ENCODE measurements at places on chromosomes 1 and 21.

GRCh38 chr1:156503698-156504437 is 3.3 kb upstream of the MEF2D start:
- no peak for DNase-seq

GRCh38 chr1:176863613-176864012 is 300.9 kb downstream of the ASTN1 start:
- DNase-seq = no peak

GRCh38 chr1:153929426-153929825 is 6.7 kb upstream of the GATAD2B start:
- no peak for DNase-seq

DNA sequence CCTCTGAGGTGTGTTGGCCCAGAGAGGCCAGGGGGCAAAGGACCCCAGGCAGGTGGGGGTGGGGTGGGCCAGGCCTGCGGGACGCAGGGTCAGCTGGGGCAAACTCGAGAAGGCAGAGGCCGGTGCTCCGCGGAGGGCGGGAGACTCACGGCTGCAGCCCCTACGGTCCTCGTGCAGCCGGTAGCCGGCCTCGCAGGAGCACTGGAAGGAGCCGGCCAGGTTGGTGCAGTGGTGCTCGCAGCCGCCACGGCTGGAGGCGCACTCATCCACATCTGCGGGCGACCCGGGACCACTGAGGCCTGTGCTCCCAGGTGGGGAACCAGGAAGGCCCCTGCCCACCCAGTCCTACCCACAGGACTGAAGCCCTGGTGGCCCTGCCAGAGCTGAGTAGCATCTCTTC is 55.3 kb downstream of the ARHGEF16 start:
- DNase-seq = no peak

DNA sequence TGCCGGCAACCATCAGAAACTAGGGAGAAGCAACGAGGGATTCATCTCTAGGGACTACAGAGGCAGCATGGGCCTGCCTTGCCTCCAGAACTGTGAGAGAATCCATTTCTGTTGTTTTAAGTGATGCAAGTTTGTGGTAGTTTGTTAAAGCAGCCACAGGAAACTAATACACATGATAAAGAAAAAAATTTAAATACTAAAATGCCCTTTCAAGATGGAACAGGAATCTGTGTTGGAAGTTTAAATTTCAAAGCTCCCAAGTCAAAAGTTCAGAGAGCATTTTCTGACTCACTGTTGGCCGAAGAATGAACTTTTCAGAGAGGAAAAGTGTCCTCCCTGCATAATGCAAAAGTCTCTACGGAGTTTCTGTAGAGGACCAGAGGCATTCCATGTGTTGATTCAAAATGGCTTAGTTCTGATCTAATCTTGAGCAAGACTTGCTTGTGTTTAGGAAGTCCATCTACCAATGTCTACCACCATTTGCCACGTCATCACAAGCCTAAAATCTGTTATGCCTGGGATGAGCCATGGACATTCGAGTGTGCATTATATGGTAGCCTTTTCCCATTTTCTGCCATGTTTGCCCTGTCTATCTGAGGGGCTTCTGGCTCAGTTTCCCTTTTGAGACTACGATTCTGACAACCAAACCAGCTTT is 22.4 kb upstream of the ARHGAP29 start:
- no peak for DNase-seq

DNA sequence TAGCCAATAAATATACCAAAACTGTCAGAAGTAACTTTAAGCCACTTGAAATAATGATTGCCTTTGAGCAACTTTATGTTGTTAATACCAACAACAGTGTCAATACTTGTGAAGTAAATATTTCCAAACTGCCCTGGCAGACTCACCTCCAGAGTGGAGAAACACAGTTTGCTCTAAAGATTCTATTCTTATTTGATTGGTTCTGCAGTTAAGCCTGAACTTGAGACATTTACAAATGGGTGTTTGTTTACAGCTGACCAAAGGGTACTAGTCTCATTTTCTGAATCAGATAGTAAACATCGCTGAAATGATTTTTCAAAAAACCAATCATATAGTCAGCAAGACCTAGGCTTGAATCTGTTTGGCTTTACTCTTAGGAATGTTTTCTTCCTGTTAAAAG is 1.3 kb upstream of the MYOC start:
- DNase-seq = no peak

DNA sequence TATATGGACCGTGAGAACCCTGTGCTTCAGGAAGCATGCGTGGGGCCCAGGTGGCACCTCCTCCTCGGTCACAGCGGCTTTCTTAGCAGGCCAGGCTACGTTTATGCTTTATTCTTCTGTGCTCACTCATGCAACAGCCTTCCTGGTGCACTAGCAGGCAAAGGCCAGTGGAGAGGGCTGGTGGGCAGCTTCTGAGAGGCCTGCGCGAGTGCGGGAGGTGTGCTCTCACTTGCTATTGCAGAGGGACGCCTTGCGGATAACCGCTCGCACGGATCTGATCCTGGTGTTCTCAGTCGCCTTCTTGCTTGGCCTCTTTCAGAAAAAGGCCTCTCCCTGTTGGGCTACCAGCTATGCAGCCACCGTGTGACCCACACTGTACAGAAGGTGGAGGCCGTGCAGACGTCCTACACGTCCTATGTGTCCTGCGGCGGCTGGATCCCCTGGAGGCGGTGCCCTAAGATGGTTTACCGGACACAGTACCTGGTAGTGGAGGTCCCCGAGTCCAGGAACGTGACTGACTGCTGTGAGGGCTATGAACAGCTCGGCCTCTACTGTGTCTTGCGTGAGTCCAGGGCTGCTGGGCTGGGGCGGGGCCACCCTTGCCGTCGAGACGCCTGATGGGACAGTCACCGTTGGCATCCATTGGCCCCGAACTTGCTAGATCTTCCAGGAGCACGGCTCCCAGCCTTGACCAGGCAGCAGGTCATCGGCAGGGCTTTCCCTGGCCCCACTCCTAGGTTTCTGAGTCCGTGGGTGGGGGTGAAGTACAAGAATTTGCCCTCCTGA is 4.8 kb downstream of the UMODL1 start:
- no peak for DNase-seq

- no peak for DNase-seq
Observed at GRCh38 chr1:200883118-200883517, 10.3 kb downstream of the GPR25 start.

GRCh38 chr1:230340526-230341161 is 85.5 kb downstream of the PGBD5 start:
- no peak for DNase-seq

- no peak for DNase-seq
Observed at GRCh38 chr1:28323720-28324119, 5.1 kb upstream of the MED18 start.

DNA sequence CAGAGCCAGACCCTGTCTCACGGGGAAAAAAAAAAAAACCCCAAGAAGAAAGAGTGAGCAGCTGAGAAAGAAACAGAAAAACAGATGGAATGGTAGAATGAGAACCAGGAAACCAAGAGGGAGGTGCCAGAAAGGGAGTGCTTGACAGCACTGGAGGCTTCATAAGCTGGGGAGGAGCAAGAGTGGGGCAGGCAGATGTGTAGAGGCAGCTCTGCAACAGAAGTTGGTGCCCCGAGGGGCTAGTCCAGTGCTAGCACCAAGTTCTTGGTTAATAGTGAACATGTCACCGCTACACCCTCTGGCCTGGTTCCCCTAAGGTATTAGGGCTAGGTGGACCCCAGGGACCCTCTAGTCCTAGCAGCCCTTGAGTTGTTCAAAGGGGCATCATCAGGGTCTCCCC is 98.0 kb downstream of the TGFBR3 start:
- no peak for DNase-seq

DNA sequence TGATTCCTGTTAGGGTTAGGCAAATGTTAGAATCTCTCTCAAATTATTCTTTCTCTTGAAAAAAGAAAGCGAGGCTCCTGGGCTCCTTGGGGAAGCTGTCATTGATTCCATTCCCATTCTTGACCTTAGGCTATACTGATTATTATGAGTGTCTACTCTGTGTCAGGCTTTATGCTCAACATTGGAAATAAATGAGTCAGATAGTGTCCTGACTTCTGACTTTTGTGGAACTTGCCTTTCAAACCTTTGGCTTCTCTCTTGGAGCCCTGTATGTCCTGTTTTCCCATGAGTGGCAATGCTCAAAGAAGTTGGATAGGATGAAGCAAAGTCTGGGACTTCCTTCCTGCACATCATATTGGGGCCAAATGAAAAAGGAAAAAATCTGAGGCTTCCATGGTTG is 11.6 kb downstream of the AGO1 start:
- DNase-seq = no peak

DNA sequence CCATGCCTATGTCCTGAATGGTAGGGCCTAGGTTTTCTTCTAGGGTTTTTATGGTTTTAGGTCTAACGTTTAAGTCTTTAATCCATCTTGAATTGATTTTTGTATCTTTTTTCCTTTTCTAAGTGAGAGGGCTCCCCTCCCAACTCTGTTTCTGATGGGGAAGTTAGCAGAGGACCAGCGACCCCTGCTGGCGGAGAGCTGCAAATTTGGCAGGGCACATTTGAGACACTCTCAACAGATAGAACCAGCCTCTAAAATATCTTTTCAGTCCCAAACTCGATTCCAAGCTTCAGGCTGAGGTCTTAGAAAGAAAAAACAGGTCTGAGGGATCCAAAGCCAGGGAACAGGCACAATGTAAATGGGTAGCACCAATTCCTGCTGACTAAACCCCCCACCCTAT is 32.5 kb downstream of the LRRC3 start:
- peak; percentile 27 for DNase-seq

DNA sequence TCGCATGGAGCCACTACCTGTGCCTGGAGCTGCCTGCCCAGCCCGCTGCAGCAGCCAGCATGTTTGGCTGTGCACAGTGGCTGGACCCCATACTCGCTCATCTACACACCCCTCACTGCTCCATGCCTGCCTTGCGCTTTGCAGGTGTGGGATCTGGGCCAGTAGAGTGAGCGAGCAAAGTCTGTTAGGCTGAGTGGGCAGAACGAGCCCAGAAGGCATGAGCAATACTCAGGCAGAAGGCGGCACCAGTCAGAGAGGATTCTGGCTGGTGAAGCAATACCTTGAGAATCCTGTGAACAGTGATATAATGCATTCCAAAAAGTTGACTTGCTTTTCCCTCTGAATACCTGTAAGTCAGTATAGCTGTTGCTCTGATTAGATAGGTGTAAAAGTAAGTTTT is 816.4 kb downstream of the KCNT2 start:
- no peak for DNase-seq

DNA sequence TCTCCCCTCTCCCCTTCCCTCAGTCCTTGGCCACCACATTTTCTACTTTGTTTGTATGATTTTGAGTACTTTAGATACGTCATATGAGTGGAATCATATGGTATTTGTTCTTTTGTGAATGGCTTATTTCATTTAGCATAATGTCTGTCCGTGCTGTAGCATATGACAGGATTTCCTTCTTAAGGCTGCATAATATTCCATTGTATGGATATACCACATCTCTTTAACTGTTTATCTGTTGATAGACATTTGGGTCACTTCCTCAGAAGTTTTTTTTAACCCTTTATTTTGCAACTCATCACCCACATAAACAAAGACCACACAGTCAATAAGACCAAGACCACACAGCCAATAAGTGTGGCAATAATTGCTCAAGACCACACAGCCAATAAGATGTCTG is 24.9 kb downstream of the FAM163A start:
- no peak for DNase-seq

DNA sequence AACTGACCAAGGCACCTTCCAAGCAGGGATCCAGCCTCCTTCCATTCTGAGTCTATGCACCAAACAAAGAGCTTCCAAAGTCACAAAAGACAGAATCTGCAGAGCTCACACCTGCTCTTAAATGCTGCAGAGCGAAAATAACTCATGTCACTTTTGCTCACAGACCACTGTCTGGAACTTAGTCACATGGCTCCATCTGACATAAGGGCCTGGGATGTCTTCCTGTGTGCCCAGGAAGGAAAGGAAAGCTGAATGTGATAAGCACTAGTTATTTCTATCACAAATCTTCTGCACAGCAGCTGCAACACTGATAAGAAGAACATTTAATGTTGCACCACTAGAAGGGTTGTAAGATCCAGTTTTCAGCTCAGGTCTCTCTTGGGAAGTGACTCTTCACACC is 39.5 kb upstream of the SGIP1 start:
- no peak for DNase-seq

DNA sequence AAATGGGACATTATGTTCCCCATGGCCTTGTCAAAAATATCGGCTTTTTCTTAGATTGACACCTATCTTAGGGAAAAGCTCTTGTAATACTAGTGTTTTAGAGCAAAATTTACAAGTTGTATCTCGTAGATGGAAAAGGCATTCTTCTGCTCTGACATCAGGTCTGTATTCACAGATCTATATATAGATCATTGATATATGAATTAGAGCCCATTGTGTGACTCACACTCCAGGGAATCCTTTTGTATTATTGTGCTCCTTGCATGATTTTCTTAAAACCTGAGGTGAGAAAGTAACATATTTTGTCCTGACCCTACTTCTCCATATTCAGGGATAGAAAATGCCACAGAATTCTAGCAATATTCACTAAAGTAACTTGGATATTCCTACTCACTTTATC is 1160.8 kb upstream of the B3GALT2 start:
- no peak for DNase-seq

DNA sequence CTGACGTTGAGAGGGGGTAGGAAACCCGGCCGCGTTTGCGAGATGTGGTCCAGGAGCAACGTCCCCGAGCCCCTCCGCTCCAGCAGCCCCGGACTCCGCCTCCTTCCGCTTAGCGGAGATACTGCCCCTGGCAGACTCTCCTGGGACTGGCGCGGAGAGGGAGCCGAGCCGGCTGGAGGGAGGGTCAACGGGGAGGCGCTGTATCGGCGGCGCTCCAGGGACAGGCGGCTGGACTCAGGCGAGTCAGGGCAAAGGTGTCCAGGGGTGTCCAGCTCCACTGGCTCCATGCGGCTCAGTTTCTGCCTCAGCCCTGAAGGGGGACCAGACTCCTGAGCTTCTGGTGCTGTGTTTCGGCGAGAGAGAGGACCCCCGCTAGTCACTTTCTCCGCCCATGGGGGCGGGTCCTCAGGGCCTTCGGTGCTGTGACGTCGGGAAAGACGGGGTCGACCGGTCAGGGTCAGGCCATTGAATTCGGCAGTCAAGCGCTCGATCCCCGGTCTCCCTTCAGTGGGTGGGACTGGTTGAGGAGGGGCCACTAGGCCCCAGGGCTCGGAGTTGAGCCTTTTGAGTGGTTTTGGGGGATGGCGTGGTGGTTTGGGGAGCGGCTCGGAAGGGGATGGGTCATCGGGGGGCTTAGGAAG is 2.8 kb upstream of the LIX1L start:
- DNase-seq = no peak

- no peak for DNase-seq
Observed at GRCh38 chr1:151054971-151055547, 4.4 kb downstream of the CDC42SE1 start.

GRCh38 chr1:109350655-109351054 is 43.8 kb upstream of the MYBPHL start:
- no peak for DNase-seq

GRCh38 chr1:27099587-27100334 is 55.2 kb downstream of the SLC9A1 start:
- no peak for DNase-seq

DNA sequence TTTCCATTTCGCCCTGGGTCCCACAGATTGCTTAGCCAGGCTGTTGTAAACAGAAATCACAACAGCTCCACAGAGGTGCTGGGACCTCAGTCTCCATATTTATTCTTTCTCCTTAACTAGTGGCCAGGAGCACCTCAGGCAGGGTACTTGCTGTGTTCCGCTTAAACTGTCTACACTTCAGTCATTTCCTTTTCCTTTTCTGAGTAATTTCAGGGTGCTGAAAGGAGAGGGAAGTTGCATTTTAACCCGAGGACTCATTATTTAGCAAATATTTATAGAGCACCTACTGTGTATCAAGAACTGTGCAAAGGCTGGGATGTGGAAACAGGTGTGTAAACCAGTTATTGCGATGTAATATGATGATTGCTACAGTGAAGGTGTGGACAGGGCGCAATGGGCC is 41.9 kb downstream of the ACP6 start:
- no peak for DNase-seq

Measured in stimulated activated CD8-positive, alpha-beta memory T cell treated with anti-CD3 and anti-CD28 coated beads, Interleukin-7, amount 100 ng/mL, for 24 hours (primary cell).